Stimulated activated CD4-positive, alpha-beta T cell treated with anti-CD3 and anti-CD28 coated beads, Interleukin-4, amount 100 ng/mL, for 1 hour (primary cell): ENCODE measurements at places on chromosomes 6 and 20.
A peak's percentile ranks its signal among the peaks of the same experiment; 100 is the strongest.

DNA sequence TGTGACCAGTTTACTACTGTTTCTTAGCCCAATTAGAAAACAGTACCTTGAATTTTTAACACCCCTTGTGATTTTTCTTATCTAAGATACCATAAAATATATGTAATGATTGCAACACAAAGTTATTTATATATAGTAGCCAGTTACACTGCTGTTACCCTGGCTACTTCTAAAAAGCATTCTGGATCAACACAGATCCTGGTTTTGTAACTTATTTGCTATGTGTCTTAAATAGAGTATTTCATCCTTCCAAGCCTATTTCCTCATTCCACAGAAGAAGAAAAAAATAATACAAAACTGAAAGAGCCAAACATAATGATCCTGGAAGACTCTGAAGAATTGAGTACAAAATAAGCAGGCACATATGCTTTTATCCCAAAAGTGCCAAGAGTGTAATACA lies 19.0 kb upstream of the GSTA4 start:
- no peak for DNase-seq

GRCh38 chr20:24738981-24739633 lies 210.0 kb upstream of the CST7 start:
- no peak for DNase-seq

GRCh38 chr20:37956107-37956585 lies 53.2 kb downstream of the VSTM2L start:
- DNase-seq, result no peak

DNA sequence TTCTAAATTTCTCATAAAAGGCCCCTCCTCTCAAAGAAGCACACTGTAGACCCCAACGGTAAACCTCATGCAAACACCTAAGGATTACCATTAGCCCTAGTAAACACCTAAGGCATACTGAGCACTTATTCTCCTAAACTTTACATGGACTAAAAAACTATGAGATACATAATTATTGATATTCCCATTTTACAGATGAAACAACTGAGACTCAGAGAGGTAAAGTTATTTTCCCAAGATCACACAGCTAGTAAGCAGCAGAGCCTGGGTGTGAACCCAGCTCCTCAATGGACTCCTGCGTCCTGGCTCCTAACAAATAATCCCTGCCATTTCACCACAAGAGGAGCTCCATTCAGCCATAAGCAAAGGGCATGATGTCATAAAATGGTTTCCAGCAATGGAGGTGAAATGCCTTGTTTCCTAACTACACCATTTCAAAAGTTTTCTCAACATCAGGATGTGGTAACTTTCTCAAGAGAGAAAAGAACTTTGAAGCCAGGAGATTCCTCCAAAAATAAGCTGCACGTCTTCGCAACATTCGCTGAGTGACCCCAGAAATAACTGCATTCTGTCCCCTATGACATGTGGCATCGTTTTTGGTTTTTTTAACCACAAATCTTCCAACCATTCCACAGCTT lies 4.1 kb downstream of the ATP9A start:
- DNase-seq, result no peak

DNA sequence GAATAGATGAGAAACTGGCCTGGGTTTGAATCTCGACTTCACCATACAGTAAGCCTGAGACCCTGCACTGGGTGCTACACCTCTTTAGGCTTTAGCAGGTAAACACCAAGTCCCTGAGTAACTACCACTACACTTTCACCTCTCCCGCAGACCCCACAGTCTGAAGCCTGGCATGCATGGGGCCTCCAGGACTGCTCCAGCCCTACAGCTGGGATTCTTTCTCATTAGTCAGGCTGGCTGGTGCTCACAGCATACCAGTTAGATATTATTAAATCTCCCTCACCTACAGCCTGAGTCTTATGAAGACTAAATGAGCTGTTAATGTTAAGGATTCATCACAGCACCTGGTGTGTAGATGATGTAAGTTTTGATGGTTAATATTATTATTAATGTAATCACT lies 388.7 kb downstream of the ARHGAP18 start:
- no peak for DNase-seq

DNA sequence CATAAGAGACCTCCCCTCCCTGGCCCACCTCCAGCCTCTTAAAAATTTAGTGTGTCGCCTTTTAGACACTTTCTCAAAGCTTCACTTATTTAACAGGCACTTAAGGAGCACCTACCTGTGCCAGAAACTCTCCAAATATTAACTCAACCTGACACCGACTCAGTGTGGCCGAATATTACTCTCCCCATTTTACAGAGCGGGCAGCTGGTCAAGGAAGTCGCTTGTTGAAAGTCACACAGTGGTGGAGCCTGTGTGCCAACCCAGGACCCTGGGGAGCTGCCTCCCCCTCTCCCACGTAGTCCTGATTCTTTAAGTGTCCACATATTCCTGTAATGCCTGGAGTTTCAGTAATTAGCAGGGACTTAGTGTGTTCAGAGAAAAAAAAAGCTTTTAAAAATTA lies 1.0 kb upstream of the PMEPA1 start:
- no peak for DNase-seq

DNA sequence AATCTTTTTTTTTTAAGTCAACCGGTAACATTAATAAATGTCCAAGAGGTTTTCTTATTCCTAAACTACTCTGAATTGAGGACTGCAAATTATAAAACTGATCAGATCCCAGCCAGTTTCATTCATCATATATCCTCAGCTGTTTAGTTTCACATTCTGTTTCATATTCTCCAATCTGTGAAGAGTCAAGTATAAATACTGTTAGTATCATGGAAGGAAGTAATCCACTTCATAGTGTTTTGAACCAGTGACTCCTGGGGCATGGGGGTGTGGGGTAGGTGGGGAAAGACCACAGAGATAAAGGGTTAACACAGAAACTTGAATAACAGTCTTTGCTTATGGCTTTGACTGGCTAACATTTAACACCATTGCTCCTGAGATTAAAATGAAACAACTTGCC lies 69.9 kb downstream of the FYN start:
- peak; percentile 35 for DNase-seq

- no peak for DNase-seq
Observed at GRCh38 chr20:38173237-38174156, 8.4 kb upstream of the TGM2 start.

GRCh38 chr6:122651604-122652003 lies 41.4 kb downstream of the PKIB start:
- no peak for DNase-seq

- DNase-seq, result no peak
Observed at GRCh38 chr6:89596484-89596883, 42.1 kb downstream of the LYRM2 start.

- no peak for DNase-seq
Observed at GRCh38 chr6:159212028-159212427, 42.8 kb downstream of the FNDC1 start.

GRCh38 chr20:17572034-17572638 lies 2.3 kb downstream of the DSTN start:
- no peak for DNase-seq

- no peak for DNase-seq
Observed at GRCh38 chr6:19714434-19715166, 122.6 kb upstream of the ID4 start.

- DNase-seq, result no peak
Observed at GRCh38 chr6:34447386-34447785, 18.5 kb upstream of the PACSIN1 start.

DNA sequence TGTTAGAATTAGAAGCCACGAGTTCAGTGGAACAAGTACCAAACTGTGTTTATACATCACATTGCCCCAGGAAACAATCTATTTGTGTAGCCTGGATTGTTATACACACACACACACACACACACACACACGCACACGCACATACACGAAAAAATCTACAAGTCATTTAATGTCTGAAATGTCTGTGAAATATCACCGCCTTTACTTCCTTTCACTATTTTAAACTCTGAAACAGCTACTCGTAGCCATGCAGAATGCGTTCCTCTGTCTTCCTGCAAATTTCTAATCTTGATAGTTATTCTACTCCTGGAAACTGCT lies 84.4 kb upstream of the SCAF8 start:
- DNase-seq, result no peak

DNA sequence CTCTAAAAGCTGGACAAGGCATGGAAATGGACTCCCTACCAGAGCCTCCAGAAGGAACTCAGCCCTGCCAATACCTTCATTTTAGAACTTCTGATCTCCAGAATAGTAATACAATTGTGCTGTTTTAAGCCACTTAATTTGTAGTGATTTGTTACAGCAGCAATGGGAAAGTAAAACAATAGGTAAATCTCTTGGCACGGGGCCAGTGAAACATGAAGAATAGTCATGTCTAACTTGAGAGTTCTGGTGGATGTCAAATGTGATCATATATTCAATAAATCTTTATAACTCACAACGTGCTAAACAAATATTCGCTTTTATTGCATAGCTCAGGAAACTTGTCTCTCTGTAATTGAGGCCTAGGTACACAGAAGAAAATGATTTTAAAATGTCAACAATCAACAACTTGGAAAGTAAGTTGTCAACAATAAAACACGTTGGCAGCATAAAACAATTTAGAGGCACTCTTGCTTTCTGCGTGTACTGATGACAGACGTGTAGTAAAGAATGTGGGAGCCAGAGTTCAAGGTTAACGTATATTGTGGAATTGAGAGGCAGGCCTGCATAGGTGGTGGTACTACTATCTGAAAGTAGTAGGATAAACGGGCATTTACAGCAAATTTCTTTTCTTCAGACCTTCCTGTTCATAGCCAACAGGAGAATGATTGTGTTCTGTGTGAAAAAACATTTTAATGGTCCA lies 140.5 kb upstream of the OPRM1 start:
- no peak for DNase-seq

DNA sequence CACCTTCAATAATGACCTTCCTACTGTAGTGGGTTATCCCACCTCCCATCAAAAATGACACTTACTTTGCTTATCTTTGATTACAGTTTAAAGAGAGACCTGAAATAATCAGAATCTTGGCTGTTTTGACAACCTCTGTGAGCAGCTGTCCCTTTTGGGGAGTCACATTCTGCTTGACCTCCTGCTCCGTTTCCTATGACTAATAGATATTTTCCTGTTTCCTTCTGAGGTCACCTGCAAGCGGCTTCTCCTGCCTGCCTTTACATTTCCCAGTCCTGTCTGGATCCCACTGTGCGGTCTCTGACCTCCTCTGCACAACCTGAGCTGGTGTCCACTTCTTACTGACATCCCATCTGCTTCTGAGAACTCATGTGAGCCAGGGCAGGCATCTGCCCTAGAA lies 54.2 kb downstream of the TRAM2 start:
- DNase-seq, result no peak

DNA sequence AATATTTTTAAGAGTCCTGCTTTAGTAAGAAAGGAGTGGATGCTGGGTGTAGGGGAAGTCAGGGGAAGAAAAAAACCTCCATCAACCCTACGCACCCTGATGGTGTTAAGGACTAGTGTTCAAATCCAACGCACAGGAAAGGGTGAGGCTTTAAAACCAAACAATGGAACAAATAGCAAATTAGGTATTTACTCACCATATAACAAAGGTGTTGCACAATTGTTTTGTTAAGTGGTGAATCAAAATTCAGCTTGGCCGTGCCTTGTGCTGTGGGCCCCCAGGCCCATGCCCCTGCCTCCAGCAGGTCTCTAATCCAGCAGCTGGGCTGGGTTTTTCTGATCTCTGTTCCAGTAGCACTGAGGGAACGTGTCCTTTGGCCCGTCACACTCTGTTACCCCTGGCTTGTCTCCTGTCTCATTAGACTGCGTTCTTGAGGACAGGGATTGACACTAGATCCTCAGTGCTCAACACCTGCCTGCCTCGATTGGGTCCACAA lies 11.8 kb downstream of the FAM83D start:
- DNase-seq, result no peak

GRCh38 chr6:84197708-84198107 lies 29.7 kb downstream of the CEP162 start:
- DNase-seq, result no peak

GRCh38 chr6:91366781-91367180 lies 779.9 kb upstream of the MAP3K7 start:
- DNase-seq, result no peak

- DNase-seq, result no peak
Observed at GRCh38 chr6:110552901-110553641, 76.7 kb upstream of the SLC22A16 start.

GRCh38 chr20:13995841-13996240 lies 525 bp downstream of the MACROD2 start:
- no peak for DNase-seq

GRCh38 chr6:47247227-47247797 lies 62.4 kb downstream of the TNFRSF21 start:
- DNase-seq, result no peak

GRCh38 chr6:14129575-14129974 lies 12.0 kb downstream of the CD83 start:
- no peak for DNase-seq

DNA sequence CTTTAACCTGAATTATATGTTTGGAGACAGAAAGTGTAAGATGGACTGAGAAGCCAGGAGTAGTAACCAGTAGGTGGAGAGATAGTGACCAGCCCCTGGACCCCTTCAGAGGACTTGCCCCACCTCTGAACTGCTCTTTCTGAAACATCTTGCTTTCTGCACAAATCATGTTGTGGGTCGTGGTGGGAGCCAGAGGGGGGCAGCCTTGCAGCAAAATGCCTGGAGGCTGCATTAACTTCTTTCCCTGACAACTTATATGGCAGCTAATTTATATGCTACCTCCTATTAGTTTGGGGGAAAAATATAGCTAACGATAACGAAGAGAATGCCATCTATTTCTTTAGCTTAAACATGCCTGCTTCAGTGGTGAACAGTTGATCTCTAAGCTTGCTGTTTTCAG lies 859.8 kb downstream of the MAFB start:
- no peak for DNase-seq
